ENCODE measurements at places on chromosomes 6 and 20.

DNA sequence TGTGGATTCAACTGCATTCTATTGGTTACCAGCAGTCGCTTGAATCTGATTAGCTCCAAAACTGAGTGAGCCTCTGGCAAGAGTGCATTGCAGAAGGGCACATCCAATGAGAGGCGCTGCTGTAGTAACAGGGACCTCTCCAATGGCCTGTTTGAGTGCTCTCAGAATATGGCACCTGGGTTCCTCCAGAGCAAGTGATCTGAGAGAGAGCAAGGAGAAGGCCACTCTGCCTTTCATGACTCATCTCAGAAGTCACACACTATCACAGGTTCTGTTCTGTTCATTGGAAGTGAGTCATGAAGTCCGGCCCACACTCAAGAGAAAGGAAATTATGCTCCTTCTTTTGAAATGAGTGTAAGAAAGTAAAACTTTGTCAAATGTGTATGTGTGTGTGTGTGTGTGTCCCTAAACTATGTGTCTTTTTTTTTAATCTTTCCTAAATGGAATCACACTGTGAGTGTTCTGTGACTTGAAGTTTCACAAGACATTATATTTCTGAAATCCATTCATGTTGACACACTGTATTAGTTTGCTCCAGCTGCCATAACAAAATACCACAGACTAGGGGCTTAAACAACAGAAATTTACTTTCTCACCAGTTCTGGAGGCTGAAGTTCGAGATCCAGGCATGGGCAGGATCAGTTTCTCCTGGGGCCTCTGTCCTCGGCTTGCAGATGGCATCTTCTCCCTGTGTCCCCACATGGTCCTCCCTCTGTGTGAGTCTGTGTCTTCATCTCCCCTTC, 138.3 kb upstream of the CDYL start:
- no peak for DNase-seq

DNA sequence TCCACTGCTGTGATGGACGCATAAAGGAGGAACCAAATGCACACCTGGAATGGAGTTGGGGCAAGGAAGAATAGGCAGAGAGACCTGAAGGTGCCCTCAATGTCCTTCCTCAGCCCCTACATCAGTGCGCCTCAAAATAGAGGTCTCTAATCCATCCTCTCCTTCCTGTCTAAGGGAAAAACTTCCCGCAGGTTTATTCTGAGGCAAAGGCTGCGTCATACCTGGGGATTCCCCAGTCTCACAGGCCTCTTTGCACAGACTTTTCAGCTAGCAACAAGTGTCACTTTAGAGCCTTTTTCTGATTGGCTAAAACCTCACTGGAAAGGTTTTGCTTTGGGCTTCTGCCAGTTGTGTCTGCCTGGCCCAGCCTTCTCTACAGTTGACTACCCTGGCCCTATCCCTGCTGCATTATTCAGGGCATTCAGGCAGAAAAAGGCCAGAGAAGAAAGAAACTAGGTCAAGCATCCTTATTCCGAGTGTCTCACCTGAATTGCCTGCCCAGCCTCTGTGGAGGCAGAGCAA, 1.8 kb upstream of the HLA-DQB1 start:
- peak; percentile 31 for DNase-seq

GRCh38 chr20:60477958-60478357, 519.7 kb downstream of the CDH26 start:
- no peak for DNase-seq

DNA sequence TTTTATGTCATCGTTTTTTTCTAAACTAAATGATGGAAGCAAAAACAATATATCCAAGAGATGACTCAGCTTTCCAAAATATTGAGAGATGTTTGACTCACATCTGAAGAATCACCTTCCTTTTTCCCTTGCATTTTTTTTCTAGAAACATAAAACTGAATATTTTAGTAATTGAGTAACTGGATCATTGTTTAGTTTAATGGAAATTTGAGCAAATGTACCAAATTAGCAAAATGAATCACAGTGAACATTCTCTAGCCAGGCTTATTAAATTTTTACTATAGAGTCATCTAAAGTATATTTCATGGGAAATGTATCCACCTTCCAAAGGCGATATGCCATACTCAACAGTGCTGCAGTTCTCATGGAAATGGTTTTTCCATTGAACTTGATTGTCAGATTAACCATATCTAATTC, 145.5 kb downstream of the TENT5A start:
- no peak for DNase-seq

GRCh38 chr20:60762386-60762785, 489.7 kb upstream of the CDH4 start:
- no peak for DNase-seq

- DNase-seq = no peak
These were observed 2.7 kb downstream of the SDCBP2 start for GRCh38 chr20:1326031-1326930.

DNA sequence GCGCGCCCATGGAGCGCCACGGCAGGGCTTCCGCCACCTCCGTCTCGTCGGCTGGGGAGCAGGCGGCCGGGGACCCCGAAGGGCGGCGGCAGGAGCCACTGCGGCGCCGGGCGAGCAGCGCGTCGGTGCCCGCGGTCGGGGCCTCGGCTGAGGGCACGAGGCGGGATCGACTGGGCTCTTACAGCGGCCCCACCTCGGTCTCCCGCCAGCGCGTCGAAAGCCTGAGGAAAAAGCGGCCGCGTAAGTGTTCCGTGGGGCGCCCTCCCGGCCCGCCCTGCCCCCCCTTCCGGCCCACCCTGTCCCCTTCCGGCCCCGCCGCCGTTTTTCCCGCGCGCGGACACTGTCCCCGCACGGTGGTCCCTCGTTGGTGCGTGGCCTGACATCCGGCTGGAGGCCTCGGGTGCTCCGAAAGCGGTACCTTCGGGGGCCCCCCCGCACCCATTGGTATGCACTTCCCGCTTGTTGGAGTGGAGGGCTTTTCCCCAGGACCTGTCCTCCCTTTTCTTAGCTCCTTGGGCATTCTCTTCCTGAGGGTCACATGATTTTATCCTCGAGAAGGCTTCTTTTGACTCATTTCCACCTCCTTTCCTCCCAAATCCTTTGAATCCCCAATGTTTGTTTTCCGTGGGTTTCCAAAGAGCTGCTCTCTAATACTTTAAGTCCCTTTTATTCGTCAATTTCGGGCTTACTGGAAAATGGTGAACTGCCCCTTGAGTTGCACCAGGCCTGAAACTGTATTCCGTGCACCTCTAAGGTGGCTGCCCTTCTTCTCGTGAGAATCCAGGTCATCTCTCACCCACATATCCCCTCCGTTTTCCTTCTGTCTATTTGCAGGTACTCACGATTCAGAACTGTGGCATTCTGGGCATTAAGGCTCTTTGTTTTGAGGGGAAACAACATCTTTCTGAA, 556 bp downstream of the PANK2 start:
- DNase-seq = no peak

DNA sequence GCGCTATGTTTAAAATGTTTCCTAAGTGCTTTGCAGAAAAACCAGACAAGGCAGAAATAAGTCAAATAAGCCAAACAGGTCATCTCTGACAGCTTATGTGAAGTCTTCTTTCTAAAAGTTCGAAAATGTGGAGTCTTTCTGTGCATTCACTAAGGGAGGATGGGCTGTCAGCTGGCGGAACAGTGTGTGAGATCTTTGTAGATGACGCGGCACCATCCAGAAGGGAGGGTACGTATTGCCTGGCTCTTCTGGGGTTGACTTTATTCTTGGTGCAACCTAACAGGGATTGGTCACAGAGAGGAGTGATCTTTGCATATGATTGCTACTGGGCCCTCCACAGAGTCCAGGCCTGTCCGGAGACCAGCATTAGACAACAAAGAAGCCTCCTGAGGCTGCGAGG, 114.5 kb upstream of the EDN1 start:
- DNase-seq = no peak

DNA sequence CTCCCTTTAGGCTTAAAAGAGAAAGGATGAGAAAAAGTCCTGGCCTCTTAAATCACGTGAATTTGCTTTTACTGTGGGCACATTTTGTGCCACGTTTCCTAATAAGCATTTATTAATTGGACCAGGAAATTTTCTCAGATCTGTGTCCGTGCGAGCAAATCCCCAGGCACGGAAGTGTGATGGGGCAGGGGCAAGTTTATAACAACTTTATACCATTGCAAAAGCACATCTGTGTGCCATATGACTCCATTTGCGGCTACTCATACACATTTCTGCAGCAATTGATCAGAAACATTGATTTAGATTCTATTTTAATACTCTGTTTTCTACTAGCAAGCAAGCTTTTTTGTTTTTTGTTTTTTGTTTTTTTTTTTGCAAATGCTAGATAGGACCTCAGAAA, 373.2 kb downstream of the TAF4 start:
- no peak for DNase-seq

DNA sequence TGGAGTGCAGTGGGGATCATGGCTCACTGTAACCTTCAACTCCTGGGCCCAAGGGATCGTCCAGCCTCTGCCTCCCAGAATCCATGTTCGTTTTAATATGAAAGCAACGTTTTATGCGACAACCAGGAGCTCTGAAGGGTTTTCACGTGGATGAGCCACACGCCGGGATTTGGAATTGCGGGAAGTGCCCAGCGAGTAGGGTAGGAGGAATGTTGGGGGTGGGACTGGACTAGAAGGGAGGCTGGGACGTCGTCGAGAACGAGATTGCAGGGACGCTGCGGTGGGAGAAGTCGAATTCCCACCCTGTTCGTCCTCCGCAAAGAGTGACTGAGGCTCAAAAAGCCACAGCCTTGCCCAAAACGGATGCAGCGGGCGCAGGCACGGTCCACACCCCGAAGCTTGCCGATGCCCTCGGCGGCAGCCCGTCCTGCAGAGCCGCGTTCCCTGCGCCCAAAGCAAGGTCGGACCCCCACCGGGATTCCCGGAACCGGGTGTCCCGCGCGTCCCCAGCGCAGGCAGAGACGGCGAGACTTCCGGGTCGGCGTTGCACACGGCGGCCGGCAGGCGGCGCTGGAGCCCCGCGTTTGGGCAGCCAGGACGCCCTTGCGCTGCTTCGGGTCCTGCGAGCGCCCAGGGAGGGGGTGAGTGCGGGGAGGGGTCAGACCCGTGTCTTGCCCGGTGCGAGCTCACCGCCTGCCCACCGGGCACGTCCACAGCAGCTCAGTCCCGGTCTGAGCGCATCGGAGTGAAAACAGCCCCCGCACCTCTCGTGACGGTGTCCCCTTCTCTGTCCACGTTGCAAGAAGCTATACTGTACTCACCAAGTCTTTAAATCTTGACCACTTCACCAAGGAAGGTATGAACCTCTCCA, 87.8 kb downstream of the DHX35 start:
- peak; percentile 52 for DNase-seq

- DNase-seq = no peak
These were observed 269.4 kb downstream of the NKAIN2 start for GRCh38 chr6:124073021-124073420.

- no peak for DNase-seq
These were observed 43.6 kb upstream of the SLC22A23 start for GRCh38 chr6:3500262-3501014.

DNA sequence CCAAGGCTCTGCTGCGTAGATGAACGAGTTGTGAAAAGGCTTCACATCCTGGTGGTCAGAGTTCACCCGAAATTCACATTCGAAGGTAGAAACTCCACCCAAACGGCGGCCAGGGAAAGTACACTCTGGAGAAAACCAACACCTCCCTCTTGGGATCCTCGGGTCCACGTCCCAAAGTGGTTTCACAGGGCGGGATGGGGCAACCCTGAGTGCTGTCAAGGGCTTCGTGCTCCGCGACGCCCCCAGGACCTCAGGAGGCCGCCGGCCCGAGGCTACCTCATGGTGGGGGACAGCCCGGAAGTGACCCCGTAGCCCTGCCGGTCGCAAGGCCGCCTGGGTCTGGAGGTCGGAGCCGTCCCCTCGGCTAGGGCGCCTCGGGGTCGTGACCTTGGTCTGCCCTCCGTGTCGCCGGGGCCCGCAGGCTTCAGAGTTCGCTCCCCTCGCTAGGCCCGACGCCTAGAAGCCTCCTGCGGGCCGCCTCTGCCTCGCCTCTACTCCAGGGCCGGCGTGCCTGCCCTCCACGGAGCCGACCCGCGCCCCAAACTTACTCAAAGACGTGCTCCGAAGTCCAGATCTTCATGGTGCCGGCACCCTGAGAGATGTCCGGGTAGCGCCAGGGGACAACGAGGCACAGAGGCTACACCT, at the start of gene PRELID3B:
Gene PRELID3B, minus strand, starts transcription at position 636 of the 645 bp plus-strand sequence. Its CDS starts 56 bp downstream, at position 580.
- DNase-seq = no peak

DNA sequence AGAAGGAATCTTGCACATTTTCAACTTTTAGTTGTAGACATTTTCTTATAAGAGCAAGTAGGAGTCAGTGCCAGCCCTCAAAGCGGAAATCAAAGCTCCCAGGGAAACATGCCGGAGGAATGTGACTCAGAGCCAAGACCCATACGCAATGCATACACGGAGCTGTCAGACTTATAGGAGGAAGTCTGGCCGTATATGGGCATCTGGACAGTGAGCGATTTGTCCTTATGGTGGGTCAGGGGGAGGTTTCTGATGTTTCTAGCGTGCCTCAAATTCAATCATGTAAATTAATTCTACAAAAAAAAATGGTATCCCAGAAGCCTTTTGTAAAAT, 3.6 kb upstream of the CCN2 start:
- no peak for DNase-seq

DNA sequence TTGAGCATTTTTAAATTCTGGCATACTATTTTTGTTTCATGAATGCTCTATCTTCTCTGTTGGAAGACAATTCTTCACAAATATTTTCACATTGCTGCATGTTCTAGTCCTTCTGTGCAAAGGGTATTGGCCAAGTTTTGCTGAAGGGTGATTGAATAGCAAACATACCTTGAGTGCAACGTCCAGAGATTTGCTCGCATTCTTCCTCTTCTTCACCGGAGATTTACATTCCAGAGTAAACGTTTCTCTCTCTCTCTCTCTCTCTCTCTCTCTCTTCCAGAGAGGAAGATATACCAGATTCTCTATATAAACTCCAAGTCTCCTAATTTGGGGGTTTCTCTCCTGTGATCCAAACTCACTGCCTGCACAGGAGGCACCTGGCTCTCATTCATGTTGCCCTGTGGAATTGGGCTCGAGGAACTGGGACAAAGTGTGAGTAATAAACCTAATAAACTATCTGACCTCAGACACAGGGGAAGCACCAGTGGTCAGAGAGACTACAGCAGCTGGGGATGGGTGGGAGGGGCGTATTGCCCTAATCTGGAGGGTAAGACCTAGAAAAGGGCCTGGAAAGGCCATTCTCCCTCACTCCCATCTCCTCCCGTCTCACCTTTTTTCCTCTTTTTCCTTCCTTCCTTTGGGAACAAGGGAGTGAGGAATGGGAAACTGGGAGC, 1.1 kb upstream of the TREML1 start:
- DNase-seq = no peak

GRCh38 chr6:10585209-10585845, 64.2 kb downstream of the GCNT2 start:
- DNase-seq = no peak
